ENCODE measurements at places on chromosomes 7 and 10.
A peak's percentile ranks its signal among the peaks of the same experiment; 100 is the strongest.

DNA sequence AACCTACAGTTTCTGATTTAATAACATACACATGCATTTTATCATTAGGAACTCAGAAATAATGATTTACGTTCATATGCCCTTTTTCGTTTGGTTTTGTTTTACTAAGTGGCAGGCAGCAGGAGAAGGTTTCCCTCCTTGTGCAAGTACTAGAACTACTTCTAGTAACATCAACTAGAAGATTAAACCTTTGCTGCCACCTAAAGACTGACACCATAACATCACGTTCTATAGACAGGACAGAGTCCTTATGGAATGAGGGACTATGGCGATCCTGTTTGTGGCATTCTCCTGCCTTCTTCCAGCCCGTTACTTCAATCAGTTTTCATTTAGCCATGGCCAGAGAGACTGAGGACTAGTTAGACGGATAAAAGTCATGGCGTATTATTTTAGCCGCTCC, 53.2 kb downstream of the GAD2 start:
- no peak for DNase-seq

GRCh38 chr7:51295440-51296245, 21.0 kb downstream of the COBL start:
- no peak for DNase-seq

DNA sequence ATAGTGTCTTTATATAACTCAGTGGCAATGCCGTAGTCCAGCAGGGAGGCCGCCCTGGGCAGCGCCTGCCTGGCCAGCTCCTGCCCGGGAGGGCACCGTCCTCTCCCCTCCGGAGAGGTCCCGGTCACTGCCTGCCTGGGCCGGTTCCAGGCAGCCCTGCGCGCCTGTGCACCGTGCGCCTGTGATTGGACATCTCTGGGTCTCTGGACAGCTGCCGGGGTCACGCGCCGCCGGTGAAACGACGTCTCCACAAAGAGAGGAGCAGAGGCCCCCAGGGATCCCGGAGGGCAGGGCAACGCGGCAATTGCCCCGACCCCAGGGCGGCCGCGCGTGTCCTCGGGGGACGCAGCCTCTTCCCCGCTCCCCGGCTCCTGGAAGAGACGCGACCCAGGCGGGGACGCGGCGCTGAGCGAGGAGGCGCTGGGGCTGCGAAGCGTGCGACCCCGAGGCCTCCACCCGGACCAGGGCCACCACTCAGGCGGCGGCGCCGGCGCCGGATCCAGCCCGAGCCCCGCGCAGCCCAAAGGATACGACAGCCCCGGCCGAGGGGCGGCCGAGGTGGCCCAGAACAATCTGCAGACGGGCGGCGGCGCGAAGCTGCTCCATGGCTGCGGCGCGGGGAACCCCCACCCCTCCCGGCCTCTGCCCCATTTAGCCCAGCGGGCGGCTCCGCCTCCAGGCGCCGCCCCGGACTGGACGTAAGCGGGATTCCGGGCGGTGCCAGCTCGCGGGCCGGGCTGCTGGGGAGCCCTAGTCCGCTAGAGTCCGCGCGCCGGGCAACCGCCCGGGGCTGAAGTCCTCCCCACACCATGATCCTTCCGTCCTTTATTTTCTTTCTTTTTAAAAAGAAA, at the start of gene PHYH:
PHYH (minus strand) TSS at position 628 of the 851 bp plus-strand sequence; CDS start at position 606, 22 bp downstream.
- DNase-seq: peak; percentile 66

- DNase-seq: no peak
Measured at GRCh38 chr10:16993186-16993585, 136.4 kb downstream of the CUBN start.

DNA sequence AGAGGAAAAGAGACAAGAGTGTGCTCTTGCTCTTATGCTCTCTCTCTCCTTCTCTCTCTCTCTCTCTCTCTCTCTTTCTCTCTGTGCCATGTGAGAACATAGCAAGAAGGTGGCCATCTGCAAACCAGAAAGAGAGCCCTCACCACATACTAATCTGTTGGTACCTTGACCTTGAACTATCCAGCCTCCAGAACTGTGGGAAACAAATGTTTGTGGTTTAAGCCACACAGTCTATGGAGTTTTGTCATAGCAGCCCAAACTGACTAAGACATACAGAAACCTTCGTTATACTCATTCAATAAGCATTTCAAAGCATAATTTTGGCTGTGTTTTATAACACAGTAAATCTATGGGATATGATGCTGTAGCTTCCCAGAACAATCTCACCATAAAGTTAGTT, 56.4 kb upstream of the PLPP4 start:
- DNase-seq: no peak

DNA sequence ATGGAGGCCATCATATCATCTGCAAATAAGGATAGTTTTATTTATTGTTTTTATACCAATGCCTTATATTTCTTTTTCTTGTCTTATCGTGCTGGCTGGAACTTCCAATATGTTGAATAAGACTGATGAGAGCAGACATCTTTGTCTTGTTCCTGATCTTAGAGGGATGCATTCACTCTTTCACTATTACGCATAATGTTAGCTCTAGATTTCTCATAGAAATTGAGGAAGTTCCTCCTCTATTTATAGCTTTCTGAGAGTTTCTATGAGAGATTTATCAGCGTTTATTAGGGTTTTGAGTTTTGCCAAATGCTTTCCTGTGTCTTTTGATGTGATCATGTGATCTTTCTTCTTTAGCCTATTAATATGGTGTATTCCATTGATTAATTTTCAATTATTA, 49.3 kb downstream of the COL28A1 start:
- DNase-seq: no peak

GRCh38 chr7:68893411-68893810, 704.9 kb upstream of the AUTS2 start:
- DNase-seq: no peak

- no peak for DNase-seq
Measured at GRCh38 chr7:109898-110556, 82.3 kb upstream of the FAM20C start.

DNA sequence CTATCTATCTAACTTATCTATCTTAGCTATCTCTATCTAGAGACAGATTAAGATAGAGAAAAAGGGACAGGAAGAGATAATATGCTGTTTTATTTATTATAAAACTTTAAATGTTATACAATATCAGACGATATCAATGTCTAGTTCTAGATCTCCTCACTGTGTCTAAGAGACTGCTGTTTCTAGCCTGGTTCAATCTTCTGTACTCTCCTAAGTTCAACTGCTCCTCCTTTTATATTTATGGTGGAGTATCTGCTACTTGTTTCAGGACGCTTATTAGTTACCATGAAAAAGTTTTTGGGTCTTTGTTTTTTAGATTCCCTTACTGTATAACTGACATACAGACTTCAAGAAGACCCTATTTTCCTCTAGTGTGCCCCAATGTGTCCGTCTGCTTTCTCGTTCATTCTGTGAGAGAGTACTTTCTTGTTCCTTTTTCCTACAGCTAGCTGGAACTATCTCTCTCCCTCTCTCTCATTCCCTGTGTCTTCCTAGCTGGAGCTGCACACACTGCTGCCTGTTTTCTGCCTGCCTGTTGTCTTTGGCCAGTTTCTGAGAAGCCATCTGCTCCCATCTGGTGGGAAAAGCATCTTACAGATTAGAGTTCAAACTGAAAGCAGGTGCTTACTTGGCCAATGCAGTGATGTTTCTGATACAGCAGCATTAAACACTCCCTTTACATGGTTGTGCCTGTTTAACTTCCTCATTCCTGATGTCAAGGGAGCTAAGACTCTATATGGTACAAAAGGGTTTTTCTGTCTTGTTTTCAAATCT, 49.4 kb upstream of the ARL4A start:
- DNase-seq: no peak

- DNase-seq: no peak
Measured at GRCh38 chr10:124560377-124561105, 98.9 kb downstream of the LHPP start.

- DNase-seq: no peak
Measured at GRCh38 chr7:6652446-6653011, 15.4 kb downstream of the ZNF316 start.

- no peak for DNase-seq
Measured at GRCh38 chr7:69617364-69617763, 19.1 kb downstream of the AUTS2 start.

DNA sequence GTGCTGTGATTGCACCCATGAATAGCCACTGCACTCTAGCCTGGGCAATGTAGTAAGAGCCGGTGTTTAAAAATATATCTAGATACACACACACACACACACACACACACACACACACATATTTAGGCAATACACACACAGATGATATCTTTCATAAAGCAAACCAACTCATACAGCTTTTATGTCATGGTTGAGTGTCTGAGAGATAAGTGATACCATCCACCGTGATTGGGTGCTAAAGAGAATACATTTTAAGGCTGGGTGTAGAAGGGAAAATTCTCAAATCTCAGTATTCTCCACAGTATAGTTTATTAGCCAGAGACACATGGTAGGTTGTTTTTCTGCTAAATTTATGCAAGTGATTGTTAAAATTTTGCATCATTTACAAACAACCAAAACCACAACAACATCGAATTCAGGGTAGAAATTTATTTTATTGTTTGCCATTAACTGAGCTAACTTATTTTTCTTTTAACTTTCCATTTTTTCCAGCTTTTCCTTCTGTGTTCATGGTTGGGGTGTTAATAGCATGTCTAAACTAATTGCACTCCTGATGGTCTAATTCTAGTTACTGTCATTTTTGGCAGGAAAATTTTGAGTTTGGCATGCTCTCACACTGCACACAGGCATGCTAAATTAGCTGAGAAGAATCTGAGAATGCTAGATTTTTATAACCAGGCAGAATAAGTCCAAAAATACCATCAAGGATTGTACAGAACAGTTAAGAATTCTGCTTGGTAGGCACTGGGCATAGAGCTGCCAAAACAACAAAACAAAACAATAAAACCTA, 57.9 kb upstream of the SYPL1 start:
- no peak for DNase-seq

DNA sequence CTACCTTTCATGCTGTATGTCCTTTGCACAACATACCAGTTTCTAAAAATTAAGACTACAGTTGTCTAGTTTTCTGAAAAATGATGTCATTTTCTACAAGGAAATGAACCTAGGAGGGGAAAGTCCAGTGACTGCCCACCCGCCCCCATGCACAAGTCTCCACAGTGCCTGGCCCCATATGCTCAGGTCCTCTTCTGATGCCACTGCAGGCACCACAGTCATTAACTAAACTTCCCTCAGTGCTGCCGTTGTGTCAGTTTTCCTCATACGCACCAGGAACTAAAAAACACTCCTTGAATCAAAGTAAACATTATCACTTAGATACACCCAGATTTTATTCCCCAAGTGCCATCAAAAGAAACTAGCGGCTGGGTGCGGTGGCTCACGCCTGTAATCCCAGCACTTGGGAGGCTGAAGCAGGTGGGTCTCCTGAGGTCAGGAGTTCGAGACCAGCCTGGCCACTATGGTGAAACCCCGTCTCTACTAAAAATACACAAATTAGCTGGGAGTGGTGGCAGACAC, 6.9 kb upstream of the TNS3 start:
- no peak for DNase-seq

DNA sequence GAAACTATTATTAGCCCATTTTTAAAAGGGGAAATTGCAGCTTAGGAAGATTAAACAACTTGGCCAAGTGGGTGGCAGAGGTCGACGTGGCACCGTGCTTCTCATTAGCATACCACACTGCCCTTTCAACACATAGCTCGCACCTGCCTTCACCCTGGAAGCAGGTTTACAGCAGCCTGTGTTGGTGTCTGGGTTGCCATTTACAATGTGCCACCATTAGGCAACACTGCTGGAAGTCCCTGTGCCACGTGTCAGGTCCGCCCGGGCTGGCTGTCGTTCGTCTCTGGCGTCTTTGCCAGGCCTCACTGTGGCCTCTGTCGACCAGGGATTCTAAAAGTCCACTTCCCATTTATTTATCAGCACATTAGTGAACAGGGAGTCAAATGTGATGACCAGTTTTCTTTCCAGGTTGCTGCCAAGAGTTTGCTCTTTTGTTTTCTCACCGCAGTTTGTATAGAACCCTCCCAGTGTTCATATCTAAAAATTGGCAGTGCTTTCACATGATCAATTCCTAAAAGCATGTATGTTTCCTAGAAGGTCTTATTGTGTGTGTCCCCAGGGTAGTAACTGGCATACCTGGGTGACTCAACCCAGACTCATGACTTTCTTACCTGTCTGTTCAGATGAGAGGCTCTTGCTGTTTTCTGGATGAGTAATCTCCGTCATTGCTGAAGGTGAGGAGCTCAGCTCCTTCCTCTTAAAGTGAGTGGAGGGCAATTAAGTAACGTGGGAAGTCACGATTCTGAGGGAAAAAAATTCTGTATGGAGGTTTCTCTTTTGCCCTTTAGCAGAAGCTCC, 9.2 kb downstream of the INSIG1 start:
- DNase-seq: no peak

GRCh38 chr7:34237493-34237849, 332.1 kb downstream of the BMPER start:
- DNase-seq: no peak

- no peak for DNase-seq
Measured at GRCh38 chr10:17793823-17794644, 15.1 kb upstream of the MRC1 start.

DNA sequence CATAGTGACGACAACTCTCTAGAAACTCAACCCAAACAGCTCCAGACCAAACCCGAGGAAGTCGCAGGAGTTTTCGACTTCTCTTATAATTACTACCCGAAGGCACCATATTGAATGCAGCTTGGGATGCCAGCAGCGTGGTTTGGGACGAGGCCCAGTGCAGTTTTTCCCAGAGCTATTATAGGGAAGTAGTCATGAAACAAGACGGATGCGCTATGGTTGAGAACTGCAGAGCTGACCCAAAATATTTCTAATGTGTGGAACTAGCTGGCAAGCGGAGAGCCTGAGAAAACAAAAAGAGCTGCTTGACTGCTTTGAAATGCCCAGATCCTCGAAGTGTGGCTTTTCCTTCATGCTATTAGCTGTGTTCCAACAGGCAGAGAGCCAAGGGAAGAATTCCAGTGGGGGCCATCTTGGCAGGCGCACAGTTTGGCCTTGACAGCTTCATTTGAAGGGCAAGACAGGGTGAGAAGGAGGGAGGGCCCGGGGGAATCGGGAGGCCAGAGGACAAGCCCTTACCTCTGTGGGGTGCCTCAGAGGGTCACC, 122.7 kb downstream of the CUL2 start:
- DNase-seq: no peak

- no peak for DNase-seq
Measured at GRCh38 chr7:8084836-8085235, 116.2 kb downstream of the GLCCI1 start.

GRCh38 chr10:114770009-114770408, 51.6 kb upstream of the FHIP2A start:
- DNase-seq: no peak

- DNase-seq: no peak
Measured at GRCh38 chr10:17410907-17411306, 43.5 kb downstream of the ST8SIA6 start.

DNA sequence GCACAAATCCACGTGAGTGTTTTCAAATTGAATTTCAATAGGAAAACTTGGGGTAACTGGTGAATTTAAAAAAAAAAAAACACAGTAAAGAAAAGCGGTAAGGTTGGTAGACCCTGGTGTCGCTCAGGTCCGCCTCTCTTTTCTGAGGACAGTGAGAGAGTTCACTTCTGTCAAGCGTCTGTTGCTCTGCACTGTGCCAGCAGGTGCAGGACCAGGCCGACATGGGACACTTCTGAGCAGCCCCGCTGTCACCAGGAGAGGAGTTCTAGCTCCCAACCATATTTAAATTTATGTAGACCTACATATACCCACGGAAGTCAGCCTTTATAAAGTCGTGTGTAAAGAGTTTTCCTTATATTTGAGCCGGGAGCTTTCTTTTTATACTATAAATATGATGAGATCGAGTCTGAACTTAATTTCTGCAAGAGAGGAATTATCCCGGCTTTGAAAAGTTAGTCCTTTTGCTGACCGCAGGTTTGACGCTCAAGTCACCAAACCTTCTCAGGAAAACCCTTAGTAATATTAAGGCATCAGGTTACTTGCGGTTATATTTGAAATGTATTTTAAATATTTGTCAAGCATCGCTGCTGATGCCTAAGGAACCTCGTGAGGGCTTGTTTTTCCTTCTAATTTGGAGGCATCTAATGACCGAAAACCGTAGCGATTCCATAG, 531 bp downstream of the IKZF1 start:
- no peak for DNase-seq
